Activated T-helper 1 cell treated with Interleukin-2 at 50 U/mL for 16 hours (primary cell): ENCODE measurements at places on chromosomes 7 and 10.

- DNase-seq, result no peak
Observed at GRCh38 chr10:116891208-116891607, 41.9 kb downstream of the ENO4 start.

- no peak for DNase-seq
Observed at GRCh38 chr7:142950235-142950634, 11.0 kb downstream of the LLCFC1 start.

DNA sequence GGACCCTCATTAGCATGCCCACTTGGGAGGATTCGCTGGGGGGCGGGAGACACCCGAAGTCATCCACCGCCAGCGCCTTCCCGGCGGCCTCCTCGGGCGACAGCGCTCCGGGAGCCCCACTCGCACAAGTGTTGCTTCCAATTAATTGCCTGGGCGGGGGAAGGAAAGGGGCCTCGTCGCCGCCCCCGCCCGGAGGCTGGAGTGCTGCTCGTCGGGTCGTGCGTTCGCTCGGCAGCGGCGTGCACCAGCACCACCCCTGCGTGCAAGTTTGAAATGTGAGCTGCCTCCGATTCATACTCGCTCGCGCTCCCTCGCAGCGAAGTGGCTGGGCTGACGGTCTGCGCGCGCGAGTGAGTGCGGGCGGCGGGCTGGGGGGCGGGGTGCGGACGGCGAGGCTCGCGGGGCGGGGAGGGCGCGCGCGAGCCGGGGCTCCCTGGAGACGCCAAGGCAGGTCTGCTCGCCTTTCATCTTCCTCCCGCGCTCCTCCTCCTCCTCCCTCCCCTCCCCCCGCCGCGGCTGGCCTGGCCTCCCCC lies 104.6 kb upstream of the PPIF start:
- DNase-seq, result no peak

DNA sequence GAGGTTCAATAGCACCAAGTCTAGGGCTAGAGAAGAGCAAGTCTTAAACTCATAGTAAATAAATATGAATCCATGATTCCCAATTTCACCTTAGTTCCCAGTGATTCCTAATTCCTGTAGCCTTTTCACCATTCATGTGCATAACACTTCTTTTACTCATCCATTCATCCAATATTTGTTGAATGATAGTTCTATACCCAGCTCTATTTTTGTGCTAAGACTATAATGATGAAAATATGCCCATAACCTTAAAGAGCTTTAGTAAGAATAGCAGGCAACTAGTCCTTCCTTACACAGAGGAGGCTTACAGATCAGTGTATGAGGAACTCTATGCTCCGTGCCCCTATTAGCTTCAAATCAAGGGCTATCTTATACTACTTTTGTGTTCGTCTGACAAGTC lies 280.2 kb upstream of the CHRM2 start:
- no peak for DNase-seq

- no peak for DNase-seq
Observed at GRCh38 chr10:95518455-95519452, 42.4 kb downstream of the SORBS1 start.

DNA sequence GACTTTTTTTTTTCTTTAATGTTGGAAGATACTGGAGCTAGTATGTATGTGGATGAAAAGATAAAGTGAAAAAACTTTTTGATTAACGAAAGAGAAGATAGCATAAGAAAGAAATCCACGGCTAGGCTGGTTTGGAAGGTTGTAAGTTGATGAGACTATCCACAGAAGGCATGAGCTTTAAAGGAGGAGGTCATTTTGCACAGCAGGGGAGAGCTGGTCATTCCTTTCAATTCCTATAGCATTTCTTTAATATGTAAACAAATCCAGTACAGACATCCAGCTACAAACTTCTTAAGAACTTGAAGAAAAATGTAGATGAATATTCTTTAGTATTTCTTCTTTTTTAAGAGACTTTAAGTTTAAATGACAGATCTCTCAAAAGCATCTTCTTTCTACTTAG lies 281.3 kb downstream of the CACNA2D1 start:
- DNase-seq, result no peak

GRCh38 chr10:77417806-77418640 lies 219.6 kb downstream of the KCNMA1 start:
- no peak for DNase-seq

- DNase-seq, result no peak
Observed at GRCh38 chr7:16999541-17000267, 117.9 kb upstream of the AGR3 start.

DNA sequence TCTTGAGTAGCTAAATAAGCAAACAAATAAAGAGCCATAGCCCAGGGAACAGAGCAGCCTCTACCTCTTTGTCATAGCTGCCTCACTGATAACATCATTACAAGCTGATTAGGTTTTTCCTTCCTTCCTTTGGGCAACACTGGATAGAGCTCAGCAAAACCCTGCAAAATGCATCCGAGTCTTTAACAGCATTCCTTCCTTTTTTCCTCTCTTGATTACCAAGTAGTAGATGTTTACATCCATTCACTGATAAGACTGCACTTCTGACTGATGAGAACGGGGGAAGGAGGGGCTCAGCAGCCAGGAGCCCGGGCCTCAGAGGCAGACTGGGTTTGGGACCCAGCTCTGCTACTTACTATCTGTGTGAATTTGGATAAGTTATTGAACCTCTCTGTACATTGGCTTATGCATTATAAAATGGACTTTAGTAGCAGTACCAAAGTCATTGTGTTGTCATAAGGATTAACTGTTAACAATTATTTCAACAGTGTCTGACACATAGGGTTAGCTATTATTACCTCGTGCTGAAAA lies 214.2 kb downstream of the ANK3 start:
- DNase-seq, result no peak

- no peak for DNase-seq
Observed at GRCh38 chr10:44947371-44948152, 12.0 kb upstream of the RASSF4 start.

DNA sequence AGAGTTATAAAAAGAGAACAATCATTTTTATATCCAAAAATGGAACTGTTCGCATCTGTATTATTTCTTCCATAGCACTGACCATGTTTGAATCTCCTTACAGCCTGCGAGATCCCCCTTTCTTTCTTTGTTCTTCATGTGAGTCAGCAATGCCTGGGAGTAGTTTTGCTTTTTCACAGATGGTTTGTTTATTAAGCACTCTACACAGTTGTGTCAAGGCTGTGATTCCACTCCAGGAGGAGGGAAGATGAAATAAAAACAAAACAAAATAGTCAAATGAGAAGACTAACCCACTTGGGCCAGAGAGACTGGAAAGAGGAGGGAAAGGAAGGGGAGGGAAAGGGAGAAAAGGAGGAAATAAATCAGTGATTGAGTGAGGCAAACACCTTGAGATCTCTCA lies 7.8 kb downstream of the LIPF start:
- DNase-seq, result no peak

DNA sequence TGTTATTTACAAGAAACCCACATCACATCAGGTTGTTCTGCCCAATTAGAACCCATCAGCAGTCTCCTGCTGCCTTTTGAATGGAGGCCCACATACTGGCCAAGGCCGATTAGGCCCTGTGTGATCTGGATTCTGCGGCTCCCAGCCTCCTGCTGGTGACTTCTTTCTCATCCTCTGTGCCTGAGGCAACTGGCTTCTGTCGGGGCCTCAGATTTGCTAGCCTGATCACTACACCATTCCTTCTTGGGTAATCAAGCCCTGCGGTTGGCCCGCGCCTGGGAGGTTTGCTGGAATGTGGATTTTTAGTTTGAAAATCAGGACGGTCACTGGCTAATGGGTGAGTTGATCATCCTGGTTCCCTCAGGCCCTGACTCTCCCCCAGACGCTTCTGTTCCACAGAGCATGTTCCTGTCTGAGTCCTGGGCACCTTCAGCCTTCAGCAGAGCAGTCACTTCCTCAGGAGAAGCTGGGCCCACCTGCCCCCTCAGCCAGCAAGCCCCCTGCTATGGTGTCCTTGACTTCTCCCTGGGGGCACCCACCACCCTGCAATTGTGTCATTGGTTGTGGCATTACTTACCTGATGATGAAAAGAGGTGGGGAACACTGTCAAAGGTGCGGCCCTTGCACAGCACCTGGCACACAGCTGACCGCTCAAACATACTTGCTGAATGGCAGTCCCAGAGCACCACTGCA lies 207.6 kb downstream of the PHTF2 start:
- DNase-seq, result no peak

GRCh38 chr10:91295346-91295745 lies 74.9 kb downstream of the PCGF5 start:
- DNase-seq, result no peak

DNA sequence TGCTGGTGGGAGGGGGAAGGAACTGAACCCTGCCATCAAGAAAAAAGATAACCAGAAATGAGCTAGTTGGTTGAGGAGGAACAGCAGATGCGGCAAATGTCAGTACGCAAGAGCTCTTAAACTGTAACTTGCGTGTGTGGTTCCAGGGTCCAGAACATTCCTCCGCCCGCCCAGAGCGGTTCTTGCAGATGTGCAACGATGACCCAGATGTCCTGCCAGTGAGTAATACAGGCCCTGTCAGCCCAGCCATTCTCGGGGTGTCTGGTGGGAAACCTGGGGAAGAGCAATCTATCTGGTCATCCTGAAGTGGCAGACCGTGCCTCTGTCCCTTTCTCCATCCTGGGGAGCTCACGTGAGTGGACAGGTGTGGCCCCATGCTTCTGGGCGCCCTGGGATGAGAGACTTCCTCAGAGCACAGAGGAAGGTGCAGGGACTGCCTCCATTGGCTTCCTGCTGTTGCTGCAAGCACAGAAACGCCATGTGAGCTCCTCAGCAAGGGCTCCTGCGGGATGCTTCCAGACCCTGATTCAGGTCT lies 50.5 kb upstream of the ZMIZ2 start:
- no peak for DNase-seq

DNA sequence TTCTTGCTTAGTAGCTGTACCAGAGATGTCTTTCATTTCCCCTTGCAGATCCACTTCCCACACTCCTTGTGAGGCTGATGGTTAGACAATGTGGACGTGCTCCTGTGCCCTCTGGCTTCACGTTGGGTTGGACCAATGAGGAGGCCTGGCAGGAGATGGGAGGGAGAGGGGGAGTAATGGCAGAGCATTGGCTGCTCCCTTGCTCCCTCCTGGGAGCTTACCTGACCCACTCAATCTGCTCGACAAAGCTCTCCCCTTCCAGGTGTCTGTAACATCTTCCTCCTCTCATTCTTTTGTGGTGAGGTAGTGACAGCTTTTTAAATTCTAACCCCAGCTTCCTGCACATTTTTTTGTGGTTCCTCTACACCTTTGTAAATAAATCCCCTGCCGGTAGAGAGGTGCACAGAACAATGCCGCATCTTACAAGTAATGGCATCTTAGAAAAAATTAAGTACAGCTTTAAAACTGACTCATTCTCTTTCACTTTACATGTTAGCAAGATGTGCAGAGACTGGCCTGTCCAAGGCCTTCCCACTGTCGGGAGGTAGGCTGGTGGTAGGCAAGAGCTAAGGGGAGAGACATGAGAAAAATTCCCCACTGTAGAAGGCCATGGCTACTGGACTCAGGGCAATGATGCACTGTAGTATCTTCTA lies 134.3 kb downstream of the HTR7 start:
- no peak for DNase-seq
